ENCODE measurements at places on chromosomes 4 and X.

DNA sequence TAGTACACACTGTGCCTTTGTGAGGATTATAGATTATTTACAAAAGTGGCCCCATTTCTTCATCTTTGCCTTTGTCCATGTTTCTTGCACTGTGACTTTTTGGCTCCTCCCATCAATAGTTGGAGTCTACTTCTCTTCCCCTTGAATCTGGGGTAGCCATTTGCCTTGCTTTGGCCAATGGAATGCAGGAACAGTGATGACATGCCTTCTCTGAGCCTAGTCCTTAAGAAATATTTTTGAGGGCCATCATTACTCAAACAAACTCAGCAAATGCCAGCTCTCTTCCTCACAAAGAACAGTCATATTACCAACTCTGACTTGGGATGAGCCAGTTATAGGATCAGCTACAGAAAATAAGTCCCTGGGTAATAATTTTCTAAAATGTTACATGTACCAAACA lies 189.6 kb downstream of the FRMPD4 start:
- no peak for DNase-seq

DNA sequence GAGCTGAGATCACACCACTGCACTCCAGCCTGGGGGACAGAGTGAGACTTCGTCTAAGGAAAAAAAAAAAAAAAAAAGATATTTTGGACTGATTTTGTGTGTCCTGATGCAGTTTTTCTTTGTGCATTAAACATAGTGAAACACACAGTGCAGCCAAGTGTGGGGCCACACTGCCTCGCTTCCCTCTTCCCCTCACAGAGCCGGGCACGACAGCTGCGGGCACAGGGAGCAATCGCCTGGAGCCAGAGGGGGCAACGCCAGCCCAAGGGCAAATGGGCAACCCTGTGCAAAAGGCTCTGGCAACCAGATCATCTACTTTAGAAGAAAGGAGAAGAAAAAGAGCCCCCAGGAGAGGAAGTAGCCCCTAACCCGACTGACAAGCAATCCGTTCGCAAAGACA lies 13.5 kb upstream of the CCNQ start:
- DNase-seq, result no peak

DNA sequence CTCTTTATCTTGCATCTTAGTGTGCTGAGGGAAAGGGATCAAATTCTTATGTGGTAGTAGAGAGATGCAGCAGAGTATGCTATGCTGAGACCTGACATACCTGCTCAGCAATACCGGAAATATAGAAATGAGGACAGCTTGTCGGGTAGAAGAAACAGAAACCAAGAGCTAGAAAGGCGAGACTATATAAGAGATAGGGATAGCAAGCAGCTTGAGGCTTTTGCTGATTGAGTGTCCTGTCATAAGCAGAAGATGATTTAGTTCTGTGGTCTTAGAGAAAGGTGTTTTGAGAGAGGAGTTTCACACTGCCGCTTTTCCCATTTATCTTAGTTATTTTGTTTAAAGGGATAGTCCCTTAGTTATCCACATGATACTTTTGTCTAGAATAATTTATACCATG lies 31.7 kb downstream of the USP9X start:
- no peak for DNase-seq

DNA sequence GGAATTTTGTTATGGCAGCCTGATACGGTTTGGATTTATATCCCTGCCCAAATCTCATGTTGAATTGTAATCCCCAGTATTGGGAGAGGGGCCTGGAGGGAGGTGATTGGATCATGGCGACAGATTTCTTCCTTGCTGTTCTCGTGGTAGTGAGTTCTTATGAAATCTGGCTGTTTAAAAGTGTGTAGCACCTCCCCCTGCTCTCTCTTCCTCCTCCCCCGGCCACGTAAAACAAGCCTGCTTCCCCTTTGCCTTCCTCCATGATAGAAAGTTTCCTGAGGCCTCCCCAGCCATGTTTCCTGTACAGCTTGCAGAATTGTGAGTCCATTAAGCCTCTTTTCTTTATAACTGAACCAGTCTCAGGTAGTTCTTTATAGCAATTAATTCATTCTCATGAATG lies 37.9 kb downstream of the SUPT20HL2 start:
- DNase-seq, result no peak

- DNase-seq, result no peak
Measured at GRCh38 chrX:132774010-132774714, 184.3 kb downstream of the HS6ST2 start.

DNA sequence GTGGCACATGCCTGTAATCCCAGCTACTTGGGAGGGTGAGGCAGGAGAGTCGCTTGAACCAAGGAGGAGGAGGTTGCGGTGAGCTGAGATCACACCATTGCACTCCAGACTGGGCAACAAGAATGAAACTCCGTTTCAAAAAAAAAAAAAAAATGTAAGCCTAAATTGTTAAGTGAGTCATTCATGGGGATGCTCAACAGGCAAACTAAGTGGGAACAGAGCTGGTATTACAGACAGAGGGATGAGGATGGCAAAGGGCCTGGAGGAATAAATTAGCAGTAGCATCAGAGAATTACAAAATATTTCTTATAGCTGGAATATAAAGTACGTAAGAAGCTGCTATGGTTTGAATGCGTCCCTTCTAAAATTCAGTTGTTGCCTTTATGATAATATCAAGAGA lies 43.4 kb upstream of the OGT start:
- no peak for DNase-seq

GRCh38 chr4:98570151-98570797 lies 88.1 kb downstream of the TSPAN5 start:
- no peak for DNase-seq

DNA sequence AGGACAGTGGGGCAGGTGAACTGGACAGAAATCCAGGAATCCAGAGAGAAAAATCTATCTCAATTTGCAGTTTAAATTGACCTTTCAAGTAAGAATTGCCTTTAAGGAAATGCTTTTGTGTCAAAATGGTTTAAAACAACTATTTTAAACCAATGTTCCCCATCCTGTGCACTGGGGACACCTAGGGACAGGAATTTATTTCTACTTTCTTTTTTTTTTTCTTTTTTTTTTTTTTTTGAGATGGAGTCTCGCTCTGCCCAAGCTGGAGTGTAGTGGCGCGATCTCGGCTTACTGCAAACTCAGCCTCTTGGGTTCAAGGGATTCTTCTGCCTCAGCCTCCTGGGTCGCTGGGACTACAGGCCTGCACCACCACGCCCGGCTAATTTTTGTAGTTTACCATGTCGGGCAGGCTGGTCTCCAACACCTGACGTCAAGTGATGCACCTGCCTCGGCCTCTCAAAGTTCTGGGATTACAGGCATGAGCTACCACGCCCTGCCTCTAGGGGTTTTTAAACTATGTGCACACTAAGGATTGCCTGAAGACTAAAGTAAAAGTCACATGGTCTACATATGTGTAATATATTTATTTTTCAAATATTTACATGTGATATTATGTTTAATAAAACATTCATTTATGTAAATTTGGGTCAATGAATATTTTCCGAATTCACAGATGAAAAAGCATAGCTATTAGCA lies 1213.4 kb downstream of the STIM2 start:
- no peak for DNase-seq

DNA sequence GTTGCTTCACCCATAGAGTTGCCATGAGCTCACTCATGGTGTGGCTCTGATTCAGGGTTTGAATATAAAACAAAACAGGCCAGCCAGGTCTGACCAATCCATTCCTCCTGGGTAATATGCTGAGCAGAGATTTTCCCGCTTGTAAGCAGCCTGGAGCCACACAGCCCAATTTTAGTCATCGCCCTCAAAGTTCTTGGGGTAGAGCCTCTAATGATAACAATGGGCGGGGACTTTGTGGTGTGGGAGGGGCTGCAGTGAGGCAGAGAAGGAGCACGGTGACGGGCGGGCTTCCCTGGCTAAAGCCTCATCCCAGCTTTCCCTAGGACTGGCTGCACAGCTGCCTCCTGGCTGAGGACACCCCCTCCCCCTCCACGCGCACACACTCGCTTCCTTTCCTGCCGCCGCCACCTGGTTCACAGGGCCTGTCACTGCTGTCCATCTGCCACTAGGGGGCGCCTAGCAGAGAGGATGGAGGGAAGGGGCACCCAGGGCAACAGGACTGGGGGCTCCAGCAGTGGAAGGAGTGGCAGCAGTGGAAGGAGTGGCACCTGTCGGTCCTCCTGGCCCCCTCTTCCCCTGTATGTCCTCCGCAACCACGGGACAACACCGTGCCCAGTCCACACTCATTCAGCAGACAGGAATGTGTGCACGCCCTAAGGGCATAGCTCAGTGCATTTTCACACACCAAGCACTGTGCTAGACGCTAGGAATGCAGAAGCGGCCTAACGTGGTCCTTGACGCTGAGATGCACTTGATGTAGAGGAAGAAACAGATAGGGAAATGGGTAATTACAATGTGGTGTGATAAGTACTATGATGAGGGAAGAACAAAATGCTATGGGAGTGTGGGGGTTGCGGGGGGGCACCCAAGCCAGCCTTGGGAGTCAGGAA lies 26.8 kb downstream of the PRPS1 start:
- peak; percentile 52 for DNase-seq

GRCh38 chr4:24720979-24721378 lies 74.4 kb upstream of the SOD3 start:
- DNase-seq, result no peak

- peak; percentile 20 for DNase-seq
Measured at GRCh38 chrX:13747836-13748235, 13.3 kb downstream of the OFD1 start.

- DNase-seq, result no peak
Measured at GRCh38 chr4:4689694-4690440, 148.0 kb upstream of the STX18 start.

DNA sequence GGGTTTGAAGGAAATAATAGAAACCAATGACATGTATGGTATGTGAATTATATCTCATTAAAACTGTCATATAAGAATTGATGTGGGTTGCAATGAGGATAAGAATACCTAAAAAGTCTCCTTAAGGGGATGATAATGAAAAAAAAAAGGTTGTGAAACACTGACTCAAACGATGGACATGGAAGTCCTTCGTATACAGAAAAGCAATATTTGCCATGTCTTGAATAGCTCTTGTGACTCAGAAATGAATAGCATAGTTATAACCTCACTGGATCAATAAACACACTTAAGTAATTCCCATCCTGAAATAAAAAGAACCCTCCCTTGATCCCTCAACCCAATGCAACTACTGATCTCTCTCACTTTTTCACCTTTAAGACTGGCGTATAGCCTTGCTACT lies 89.7 kb downstream of the OPHN1 start:
- DNase-seq, result no peak

- no peak for DNase-seq
Measured at GRCh38 chr4:151646322-151646721, 114.5 kb downstream of the GATB start.

GRCh38 chr4:22635692-22636091 lies 57.0 kb upstream of the GBA3 start:
- DNase-seq, result no peak

DNA sequence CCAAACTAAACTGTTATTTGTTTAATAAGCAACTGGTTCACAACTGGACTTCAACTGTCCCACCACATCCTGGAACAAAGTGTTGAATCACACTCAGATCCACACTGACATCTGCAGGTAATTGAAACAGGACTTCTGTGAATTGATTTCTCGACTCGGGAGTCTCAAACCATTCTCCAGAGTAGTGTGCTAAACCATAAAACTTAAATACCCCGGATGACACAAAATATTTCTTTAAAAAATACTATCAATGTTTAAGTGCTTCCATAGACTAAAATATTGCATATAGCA lies 95.4 kb upstream of the PLAC1 start:
- DNase-seq, result no peak

DNA sequence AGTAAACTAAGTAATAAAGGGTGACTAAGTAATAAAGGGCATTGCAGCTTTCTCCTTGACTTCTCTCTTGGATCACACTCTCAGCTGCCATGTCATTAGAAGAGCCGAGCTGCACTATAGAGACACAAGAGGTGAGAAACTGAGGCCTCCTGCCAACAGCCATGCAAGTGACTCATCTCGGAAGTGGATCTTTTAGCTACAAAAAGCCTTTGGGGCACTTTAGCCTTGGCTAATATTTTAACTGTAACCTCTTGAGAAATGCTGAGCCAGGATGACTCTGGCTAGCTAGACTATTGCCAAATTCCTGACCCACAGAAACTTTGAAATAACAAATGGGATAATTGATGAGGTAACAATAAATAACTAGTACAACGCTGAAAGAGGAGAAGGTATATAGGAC lies 1.5 kb upstream of the NEIL3 start:
- peak; percentile 55 for DNase-seq

- no peak for DNase-seq
Measured at GRCh38 chr4:73828956-73829355, 7.5 kb upstream of the CXCL6 start.

- no peak for DNase-seq
Measured at GRCh38 chr4:151459375-151459774, 50.4 kb downstream of the FHIP1A start.

GRCh38 chrX:118126286-118126685 lies 9.7 kb upstream of the KLHL13 start:
- peak; percentile 3 for DNase-seq

GRCh38 chr4:6134612-6135220 lies 65.6 kb downstream of the JAKMIP1 start:
- peak; percentile 30 for DNase-seq

DNA sequence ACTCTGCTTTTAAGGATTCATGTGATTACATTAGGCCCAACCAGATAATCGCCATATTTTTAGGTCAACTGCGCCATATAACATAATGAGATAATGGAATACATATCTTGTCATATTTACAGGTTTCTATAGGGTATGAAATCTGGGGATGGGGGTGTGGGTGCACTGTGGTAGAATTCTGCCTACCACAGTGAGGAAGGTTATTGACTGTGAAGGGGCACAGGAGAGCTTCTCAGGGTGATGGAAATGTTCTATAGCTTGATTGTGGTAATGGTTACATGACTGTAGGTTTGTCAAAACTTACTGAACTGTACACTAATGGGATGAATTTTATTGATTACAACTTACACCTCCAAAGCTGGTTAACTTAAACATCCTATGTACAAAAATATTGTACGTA lies 15.9 kb downstream of the USP53 start:
- no peak for DNase-seq

- DNase-seq, result no peak
Measured at GRCh38 chr4:177638871-177639270, 196.6 kb upstream of the AGA start.

DNA sequence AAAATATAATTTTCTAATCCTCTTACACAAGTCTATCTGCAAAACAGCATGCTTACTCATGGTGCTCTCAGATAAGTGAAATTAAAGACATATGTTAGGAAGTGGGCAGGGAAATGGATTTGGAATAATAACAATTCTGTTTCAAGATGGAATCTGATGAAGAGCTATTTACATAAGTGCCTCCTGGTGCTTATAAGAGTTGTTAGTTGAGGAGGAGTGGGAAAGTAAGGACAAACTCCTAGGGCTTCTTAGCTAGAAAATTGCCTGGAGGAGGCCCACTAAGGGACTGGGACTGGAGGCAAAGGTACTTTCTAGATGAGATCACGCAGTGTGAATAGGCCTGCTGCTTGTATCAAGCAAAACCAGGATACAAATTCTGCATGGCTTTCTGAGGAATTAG lies 939.8 kb downstream of the GLUD2 start:
- no peak for DNase-seq

GRCh38 chr4:128394778-128395177 lies 107.2 kb upstream of the PGRMC2 start:
- DNase-seq, result no peak
